ENCODE measurements at places on chromosomes 2 and 18.

DNA sequence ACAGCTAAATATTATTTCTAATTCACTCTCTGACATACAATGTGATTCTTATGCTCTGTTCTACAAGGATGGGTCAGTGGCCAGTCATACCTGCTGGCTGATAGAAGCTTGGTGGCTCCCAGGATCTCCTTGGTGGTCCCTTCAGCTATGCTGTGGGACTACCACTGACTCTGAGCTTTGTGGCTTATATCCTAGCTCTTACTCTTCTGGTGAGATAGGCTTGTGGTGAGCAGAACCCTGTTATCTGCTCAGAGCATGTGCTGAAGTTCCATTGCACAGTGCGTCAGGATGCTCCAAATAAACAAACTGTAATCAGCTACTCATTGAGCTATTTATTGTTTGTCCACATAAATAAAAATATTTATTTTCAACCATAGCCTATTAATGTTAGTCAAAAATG lies 51.7 kb downstream of the MFSD6 start:
- DNase-seq, result no peak

DNA sequence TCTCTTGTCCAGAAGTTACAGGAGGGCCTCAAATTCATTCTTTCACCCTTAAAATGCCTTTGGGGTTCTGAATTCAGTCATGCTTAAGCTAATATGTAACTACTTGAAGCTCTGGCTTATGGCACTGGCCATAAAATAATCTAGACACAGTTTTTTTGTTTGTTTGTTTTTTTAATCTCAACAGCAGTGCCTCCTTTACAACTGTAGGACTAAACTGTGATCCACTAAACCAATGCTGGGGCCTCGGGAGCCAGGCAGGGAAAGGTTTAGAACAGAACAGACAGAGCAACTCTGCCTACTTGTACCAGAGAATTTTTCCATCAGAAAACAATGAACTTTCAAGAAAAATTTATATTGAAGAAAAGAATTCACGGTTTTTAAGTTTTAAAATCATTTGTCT lies 1.7 kb downstream of the STAM2 start:
- no peak for DNase-seq

- no peak for DNase-seq
These were observed 170.6 kb upstream of the PKDCC start for GRCh38 chr2:41877114-41877678.

DNA sequence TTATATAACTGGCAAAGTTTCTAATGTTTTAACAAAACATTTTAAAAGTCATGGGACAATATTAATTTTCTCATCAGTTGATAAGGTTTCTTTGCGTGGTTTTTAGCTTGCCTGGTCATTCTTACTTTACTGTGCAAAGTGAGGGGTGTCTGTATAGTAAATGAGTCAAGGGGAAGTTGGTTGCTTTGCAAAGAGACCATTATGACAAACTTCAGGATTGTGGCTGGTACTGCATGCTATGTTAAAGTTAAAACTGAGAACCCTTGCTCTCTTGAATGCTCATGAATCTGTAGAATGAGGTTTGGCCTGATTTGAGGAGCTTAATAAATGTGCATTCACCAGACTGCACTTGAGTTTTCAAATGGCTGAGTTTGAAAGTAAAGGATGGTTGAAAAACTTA lies 47.0 kb downstream of the COL4A4 start:
- no peak for DNase-seq

DNA sequence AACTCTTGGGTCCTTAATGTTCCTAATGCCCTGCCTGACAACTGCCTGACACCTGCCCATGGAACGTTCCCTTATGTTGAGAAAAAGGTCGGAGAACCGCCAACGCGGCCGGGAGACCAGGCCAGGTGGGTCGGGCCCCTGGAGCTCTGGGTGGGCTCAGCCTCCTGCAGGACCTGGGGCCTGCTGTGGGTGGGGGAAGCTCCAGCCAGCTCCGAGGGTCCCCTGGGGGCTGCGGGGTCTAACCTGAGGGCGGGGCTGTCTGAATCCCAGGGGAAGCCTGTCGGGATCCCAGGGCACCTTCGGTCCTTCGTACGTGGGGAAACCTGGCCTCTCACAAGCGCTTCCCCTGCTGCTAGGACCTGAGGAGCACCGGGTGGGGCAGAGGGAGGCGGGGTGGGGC lies 296.0 kb downstream of the NDUFA10 start:
- no peak for DNase-seq

- DNase-seq, result peak; percentile 31
These were observed 18.4 kb upstream of the YES1 start for GRCh38 chr18:830315-830901.

DNA sequence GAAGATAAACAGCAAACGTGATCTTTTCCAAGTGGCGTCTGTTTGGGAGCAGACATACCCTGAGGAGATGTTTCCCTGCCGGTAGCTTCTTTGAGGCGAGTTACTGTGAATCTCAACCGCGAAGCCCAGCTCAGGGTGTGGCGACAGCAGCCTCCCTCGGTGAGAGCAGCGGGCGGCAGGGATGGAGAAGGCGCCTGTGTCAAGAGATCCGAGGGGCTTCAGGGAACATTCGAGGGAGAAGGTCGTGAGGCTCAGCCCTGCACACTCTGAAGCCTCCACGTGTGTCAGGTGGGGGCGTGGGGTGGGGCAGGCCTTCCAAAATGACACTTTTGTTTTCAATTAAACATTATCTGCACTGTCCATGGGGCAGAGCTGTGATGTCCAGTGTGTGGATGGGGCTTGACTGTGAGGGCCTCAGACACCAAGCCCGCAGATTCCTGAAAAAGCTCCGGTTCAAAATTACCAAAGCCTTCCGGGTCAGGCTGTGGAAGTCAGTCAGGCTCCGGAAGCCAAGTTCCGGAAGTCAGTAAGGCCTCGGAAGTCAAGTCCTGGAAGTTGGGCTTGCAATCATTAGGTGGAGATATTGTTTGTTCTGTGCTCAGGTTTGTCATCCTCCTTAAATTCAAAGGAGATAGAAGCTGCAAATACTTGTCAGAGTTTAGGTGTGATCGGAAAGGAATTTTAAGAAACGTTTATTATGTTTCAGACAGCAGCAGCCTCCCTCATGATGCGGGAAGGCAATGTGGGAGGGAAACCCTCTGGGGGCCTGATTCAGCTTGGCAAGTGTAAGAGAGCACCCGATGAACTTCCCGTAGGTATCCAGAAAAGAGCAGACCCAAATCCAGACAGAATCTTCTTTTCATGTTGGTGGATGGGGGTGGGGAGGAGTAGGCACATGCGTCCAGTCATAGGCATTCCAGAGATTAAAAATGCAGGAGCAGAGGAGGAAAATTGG lies 20.7 kb downstream of the SMIM21 start:
- no peak for DNase-seq

- no peak for DNase-seq
These were observed 241.5 kb downstream of the SOX11 start for GRCh38 chr2:5933669-5934068.

GRCh38 chr2:219636941-219637841 lies 9.8 kb downstream of the SLC4A3 start:
- no peak for DNase-seq

DNA sequence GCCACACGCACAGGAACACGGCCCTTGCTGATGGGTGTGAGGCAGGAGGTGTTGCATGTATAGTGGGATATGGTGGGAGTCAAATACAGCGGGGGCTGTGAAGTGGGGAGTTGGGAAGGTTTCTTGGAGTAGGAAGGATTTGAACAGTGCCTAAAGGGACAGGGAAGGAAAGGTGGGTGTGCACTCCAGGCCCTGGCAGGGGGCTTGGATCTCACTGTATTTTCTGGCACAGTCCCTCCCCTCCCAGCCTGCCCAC lies 6.9 kb downstream of the RAB31 start:
- DNase-seq, result no peak

- DNase-seq, result no peak
These were observed 147.7 kb downstream of the TWIST2 start for GRCh38 chr2:238995634-238996033.

GRCh38 chr2:238817382-238817781 lies 30.5 kb upstream of the TWIST2 start:
- no peak for DNase-seq

GRCh38 chr18:75656035-75656434 lies 228.5 kb upstream of the SMIM21 start:
- no peak for DNase-seq

- no peak for DNase-seq
These were observed 75.7 kb upstream of the TFCP2L1 start for GRCh38 chr2:121360566-121361300.

DNA sequence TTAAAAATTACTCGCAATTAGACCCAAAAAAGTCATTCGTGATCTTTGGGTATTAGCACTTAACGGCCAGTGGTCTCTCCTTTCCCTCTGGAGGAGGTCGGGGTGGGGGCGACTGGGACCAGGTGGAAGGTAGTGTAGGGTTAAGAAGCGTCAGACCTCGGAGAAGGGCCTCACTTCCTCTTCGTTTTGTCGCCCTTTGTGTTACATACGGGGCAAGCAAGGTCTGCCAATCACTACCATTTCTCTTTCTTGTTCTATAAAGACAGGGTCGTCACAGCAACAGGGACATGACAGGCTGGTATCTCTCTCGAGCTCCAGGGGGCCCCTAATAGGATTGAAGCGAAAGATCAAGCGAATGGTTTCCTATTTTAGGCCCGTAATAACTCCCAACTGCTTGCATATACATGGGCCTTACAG lies 136.6 kb downstream of the INSIG2 start:
- DNase-seq, result no peak

DNA sequence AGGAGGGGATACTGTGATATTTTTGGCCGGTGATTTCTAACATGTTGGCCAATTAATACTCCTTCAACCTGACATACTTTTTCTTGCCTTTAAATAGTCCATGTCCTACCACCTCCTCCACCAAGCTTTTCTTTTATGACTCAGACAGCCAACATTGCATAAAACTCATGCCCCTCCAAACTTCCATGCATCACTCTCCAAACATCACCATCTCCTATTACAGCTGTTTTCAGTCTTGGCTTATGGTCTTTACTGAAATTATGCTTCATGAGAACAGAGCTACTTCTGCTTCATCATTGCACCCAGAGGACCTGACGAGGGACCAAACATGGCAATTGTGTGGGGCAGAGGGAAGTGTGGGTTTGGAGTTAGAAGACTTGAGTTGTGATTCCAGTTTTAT lies 305.4 kb downstream of the LPIN1 start:
- DNase-seq, result no peak

DNA sequence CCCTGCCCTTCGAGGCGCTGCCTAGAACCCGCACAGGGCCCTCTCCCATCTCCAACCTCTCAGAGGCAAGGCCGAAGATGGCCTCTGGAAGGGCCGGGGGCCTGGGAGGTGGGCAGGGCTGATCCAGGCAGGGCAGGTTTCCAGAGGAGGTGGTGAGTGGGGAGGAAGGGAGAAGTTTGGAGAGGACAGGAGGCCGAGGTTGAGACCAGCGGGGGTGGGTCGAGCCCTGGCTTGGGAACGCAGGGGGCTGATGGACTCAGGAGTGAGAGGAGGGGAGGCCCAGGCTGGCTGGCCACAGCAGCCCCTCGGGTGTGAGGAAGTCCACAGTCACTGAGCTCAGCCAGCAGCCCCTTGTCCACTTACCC lies 10.5 kb downstream of the CAPN10 start:
- no peak for DNase-seq

- no peak for DNase-seq
These were observed 1655.3 kb upstream of the ACVR2A start for GRCh38 chr2:146189541-146189940.

DNA sequence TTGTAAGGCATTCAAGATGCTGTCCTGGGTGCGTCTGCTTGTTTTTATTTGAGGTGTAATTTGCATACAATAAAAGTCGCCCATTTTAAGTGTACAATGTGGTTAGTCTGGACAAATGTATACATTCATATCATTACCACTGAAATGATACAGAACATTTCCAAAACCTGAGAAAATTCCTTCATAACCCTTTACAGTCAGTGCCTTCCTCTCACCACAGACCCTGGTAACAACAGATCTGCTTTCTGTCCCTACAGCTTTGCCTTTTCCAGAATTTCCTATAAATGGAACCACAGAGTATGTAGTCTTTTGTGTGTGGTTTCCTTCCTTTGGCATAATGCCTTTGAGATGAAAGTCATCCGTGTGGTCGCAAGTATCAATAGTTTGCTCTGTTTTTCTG lies 45.8 kb upstream of the NFU1 start:
- DNase-seq, result no peak

Measured in T follicular helper cell (primary cell).